ENCODE measurements at places on chromosomes 3 and 15. TPM values are rescaled to one million over a fixed set of nuclear protein-coding genes. Genes with fewer than 3 reads are reported as not detected.

GABRR3 gene
- total RNA-seq: not detected

GOLGA6A gene
- total RNA-seq: not detected

FAH gene
- total RNA-seq: 25.3 TPM

XYLB gene
- total RNA-seq: 2.1 TPM

GOLGA6L22 gene
- total RNA-seq: under 0.01 TPM

RPL32 gene
- total RNA-seq: 2,616 TPM

PLCL2 gene
- 1.3 TPM for total RNA-seq

PARP15 gene
- total RNA-seq: not detected

MUC20 gene
- total RNA-seq: 1.7 TPM

AGTR1 gene
- not detected for total RNA-seq

GRM2 gene
- under 0.01 TPM for total RNA-seq

GRAMD2A gene
- total RNA-seq: 9.0 TPM

OIP5 gene
- total RNA-seq: 1.1 TPM

MST1 gene
- total RNA-seq: 8.3 TPM

HTR3E gene
- not detected for total RNA-seq

PHLDB2 gene
- total RNA-seq: 93.7 TPM

PP2D1 gene
- total RNA-seq: not detected

MYLK gene
- total RNA-seq: 41.4 TPM

SPPL2A gene
- total RNA-seq: 92.5 TPM

TMIE gene
- 0.85 TPM for total RNA-seq

ALDH1A3 gene
- 214 TPM for total RNA-seq

BBS4 gene
- total RNA-seq: 6.4 TPM

ERC2 gene
- not detected for total RNA-seq

IGSF10 gene
- total RNA-seq: under 0.01 TPM

CPEB1 gene
- not detected for total RNA-seq

CXCR6 gene
- total RNA-seq: not detected

KIF23 gene
- 4.6 TPM for total RNA-seq

LYZL4 gene
- not detected for total RNA-seq

ACTC1 gene
- total RNA-seq: not detected

GNAT1 gene
- not detected for total RNA-seq

CLDN16 gene
- 1.3 TPM for total RNA-seq

SLC28A1 gene
- total RNA-seq: not detected

FOXB1 gene
- total RNA-seq: not detected

HIGD2B gene
- total RNA-seq: not detected

ERICH6 gene
- total RNA-seq: under 0.01 TPM

RBP2 gene
- not detected for total RNA-seq

SIDT1 gene
- total RNA-seq: under 0.01 TPM

TIPARP gene
- total RNA-seq: 50.8 TPM

THPO gene
- total RNA-seq: not detected

ZMYND10 gene
- 0.24 TPM for total RNA-seq

TRAIP gene
- total RNA-seq: 4.1 TPM

EOMES gene
- total RNA-seq: not detected

SYNPR gene
- not detected for total RNA-seq

SKOR1 gene
- total RNA-seq: not detected

GOLGA6L4 gene
- total RNA-seq: 0.21 TPM

CP gene
- total RNA-seq: 0.21 TPM

CNTN3 gene
- 1.1 TPM for total RNA-seq

VGLL3 gene
- 1.7 TPM for total RNA-seq

SLCO2A1 gene
- not detected for total RNA-seq

RAB5A gene
- 60.7 TPM for total RNA-seq

IL17RE gene
- total RNA-seq: 2.7 TPM

Data from tracheal epithelial cell (primary cell).